ENCODE measurements at places on chromosomes 16 and 17.

DNA sequence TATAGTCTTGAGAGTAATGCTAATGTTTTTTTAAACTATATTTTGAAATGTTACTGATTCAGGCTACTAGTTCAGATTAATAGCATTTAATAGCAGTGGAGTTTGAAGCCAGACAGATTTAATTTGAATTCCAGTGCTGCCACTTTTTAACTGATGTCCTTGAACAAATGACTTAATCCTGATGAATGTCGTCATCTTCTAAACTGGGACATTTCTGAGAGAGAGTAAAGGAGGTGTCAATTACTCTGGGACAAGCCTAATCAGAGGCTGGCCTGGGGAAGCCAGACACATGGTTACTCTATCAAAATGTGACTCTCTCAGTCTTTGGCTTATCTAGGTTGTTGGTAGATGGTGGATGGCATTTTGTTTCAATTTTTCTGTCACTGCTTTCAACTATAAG is 246.7 kb downstream of the HS3ST3A1 start:
- no peak for DNase-seq

DNA sequence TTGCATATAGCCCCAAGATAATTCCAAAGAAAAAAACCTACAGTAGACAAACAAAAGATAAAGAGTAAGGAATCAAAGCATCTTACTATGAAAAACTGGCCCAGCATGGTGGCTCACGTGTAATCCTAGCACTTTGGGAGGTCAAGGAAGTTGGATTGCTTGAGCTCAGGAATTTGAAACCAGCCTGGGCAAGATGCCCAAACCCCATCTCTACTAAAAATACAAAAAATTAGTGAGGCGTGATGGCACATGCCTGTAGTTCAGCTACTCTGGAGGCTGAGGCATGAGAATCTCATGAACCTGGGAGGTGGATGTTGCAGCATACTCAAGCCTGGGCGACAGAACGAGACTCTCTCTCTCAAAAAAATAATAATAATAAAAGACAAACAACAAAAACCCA is 764.7 kb upstream of the KIF2B start:
- DNase-seq = no peak

DNA sequence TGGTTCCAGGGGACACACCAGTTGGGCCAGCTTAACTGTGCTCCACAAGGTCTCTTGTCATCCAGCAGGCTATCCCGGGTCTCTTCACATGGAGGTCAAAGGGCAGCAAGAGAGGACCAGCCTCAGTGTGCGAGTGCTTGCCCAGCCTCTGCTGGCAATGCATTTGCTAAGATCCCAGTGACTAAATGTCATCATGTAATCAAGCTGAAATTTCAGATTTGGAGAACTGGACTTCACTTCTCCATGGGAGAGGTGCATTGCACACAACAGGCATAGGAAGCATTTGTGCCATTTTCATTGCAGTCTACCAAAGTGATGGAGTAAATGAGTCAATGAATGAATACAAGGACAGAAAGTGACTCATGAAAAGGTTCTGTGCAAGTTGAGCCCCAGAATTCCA is 51.2 kb upstream of the KDM8 start:
- DNase-seq = no peak

DNA sequence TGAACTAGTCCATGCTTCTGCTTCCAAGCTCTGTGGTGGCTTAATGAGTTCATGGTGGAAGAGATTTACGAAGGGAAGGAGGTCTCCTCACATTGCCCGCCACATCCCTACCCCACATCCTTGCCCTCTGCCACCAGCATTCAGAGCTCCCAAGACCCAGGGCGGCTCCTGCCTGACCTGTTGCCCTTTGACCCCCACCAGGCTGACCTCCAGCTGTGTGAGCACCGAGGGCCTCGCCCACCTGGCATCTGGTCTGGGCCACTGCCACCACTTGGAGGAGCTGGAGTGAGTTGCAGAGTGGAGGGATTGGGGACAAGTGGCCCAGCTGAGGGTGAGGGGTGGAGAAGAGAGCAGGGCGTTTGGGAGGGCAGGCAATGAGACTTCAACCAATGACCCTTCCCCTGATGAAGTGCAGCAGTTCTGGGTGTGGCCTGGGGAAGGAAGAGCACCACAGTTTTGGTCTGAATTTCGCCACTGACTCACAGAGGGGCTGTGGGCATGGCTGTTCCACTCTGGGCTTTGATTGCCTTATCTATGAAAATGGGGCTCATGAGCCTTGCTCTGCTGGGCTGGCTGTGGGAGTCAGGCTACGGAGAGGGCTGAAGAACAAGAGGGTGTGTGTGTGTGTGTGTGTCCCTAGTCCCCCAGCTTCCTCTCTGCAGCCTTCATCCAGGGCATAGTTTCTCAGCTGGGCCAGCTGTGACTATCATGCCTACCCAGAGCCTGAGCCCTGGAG is 22.6 kb upstream of the CPNE2 start:
- DNase-seq = no peak

DNA sequence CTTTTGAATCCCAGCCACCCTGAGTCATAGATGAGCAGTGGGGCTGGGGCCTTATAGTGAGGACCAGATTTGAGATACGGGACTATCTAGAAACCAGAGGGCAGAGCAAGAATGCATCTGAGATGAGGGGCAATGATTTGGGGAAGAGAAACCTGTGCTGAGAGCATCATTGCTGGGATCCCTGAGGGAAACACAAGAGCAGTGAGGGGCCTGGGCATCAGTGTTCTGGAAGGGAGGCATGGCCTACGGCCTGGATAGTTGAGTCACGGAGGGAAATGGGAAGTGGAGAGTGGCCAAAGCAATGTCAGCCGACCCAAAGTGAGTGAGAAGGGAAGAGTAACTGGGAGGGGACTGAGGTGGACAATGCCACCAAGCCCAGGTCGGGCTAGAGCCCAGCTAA is 5.2 kb downstream of the CAMTA2 start:
- DNase-seq = no peak

DNA sequence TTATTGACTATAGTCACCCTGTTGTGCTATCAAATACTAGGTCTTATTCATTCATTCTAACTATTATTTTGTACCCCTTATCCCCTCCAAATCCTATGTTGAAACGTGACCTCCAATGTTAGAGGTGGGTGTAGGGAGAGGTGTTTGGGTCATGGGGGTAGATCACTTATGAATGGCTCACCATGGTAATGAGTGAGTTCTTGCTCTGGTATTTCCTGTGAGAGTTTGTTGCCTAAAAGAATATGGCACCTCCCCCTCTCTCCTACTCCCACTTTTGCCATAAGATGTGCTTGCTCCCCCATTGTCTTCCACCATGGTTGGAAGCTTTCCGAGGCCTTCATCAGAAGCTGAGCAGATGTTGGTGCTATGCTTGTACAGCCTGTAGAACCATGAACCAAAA is 59.3 kb upstream of the BRD7 start:
- no peak for DNase-seq

DNA sequence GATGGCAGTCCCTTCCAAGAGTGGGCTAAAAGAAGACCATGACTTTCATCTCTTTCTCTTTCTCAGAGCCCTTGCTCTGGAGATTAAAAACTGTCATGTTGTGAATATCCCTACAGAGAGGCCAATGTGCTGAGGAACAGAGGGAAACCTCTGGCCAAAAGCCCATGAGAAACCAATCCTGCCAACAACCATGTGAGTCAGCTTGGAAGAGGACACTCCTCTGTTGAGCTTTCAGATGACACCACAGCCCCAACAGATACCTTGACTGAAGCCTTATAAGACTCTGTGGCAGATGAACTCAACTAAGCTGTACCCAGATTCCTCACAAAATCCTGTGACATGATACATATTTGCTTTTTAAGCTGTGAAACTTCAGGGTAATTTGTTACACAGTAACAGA is 19.6 kb downstream of the CPPED1 start:
- no peak for DNase-seq

DNA sequence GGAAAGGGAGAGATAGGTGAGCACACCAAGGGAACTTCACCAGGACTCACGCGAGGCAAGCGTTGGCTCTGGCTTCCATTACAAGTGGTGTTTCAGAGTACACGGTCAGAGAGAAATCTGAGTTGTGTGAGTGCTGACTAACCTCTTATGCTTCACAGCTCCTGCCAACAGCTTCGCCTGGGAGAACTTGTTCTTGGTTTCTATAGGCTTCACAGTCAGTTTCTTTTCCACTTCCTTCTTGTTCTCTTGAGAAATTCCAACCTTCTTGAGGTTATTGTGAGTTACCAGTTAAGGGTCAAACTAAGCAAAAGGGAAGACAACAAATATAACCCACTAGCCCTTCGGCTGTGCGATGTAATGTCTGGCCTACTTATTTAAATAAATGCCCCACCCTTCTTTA is 18.9 kb downstream of the PSME3IP1 start:
- no peak for DNase-seq

GRCh38 chr17:43713494-43714162 is 45.0 kb downstream of the SOST start:
- DNase-seq = no peak

- DNase-seq = no peak
Measured at GRCh38 chr16:85501900-85502299, 111.2 kb upstream of the GSE1 start.

DNA sequence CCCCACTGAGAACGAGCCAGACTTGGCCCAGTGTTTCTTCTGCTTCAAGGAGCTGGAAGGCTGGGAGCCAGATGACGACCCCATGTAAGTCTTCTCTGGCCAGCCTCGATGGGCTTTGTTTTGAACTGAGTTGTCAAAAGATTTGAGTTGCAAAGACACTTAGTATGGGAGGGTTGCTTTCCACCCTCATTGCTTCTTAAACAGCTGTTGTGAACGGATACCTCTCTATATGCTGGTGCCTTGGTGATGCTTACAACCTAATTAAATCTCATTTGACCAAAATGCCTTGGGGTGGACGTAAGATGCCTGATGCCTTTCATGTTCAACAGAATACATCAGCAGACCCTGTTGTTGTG is 631 bp downstream of the BIRC5 start:
- no peak for DNase-seq

DNA sequence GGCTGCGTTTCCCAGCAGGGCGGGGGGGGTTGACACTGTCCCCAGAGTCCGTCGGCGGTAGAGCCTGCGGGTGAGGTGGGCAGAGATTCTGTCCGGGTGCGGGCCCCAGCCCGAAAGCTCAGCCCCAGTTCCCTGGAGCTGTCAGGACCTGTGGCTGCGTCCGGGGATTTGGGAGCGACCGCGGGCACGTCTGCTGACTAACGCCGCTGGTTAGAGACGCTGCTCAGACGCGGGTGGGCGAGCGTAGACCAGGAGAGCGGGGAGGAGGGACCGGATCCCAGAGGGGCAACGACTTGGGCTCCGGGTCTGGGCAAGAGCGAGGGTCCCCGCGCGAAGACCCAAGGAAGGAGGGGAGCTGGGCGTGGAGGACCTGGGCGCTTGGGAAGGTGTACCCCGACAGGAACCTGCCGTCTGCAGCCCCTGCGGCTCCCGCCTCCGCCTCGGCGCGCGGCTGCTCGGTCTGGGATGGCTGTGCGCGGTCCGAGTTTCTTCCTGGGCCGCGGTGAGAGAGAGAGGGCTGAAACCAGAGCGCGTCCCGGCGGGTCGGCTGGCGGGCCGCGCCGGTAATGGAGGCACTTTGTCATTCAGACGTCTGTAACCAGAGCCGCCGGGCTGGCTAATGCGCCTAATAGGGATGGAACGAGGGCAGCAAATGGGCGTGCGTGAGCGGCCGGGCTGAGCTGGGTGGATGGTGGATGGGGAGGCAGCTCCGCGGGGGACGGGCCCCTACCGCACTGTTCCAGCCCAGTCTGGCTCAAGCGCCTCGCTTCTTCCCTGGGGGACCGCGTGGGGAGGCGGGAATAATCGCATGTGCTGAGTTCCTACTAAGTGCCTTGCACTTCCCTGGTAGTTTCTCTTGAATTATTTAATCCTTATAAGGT is 2.3 kb downstream of the NGFR start:
- DNase-seq = no peak

- no peak for DNase-seq
Measured at GRCh38 chr16:47965439-47965838, 190.4 kb downstream of the ABCC12 start.

DNA sequence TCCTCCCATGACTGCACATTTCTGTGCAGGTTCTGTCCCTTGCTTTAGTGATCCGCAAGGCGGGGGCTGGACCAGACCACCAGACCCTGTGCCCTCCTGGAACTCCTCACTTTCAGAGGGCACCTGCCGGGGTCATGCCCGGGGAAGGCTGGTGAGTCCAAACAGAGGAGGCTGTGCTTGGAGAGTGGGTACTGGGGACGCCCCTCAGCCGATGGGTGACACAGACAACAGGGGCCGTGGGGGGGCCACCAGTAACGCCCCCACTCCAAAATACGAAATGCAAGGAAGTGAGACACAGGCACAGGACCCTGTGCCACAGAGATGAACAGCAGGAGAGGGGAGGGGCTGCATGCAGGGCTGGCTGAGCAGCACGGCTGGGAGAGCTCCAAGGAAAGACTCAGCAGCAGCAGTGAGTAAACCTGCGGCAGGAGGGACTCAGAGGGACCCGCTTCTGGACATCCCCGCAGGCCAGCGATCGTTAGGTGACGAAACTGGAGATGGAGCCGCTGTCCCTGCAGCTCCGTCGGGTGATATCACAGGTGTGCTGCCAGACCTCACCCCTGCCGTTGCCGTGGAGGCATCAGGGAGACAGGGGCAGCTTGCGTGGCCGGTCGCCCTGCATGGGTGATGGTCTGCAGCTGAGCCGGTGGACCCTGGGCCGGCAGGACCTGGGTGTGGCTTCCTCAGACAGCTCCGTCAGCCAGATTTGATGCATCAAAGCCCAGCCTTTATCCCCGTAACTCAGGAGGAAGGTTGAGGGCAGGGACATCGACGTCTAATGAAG is 71.2 kb upstream of the GNG13 start:
- DNase-seq = no peak

- DNase-seq = no peak
Measured at GRCh38 chr16:49635591-49636581, 220.0 kb downstream of the ZNF423 start.

All from substantia nigra (tissue), 51 donors.